ENCODE measurements at places on chromosomes 2 and 18. TPM values are rescaled to one million over a fixed set of nuclear protein-coding genes. Genes with fewer than 3 reads are reported as not detected.

CD8B2 gene
- not detected for total RNA-seq

DNA sequence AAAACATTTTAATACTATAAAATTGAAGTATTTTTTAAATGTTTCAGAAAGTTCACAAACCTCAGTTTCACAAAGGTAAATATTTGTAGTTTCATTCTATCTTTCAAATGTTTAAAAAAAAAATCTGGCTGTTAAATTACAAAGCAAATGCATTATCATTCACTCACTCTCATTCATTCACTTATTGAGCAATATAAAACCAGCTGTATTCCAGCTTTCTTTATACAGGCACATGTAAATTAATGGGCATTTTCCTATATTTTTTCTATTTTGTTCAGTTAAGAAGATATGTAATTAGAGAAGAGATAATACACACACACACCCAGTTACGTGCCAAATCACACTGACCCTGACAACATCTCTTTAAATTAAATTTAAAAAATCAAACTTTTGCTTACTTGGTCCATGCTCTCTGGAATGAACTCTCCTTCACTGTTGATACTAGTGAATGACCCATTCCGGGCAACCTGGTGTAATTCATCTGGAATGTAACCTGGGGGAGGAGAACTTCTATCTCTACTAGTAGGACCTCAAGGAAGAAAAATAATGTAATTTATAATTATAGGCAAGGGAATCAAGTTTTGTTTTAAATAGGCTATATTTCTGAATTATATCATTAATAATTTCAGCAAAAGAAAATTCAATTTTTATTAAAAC lies 32.5 kb upstream of the ERCC3 start:
- no peak for DNase-seq

DNA sequence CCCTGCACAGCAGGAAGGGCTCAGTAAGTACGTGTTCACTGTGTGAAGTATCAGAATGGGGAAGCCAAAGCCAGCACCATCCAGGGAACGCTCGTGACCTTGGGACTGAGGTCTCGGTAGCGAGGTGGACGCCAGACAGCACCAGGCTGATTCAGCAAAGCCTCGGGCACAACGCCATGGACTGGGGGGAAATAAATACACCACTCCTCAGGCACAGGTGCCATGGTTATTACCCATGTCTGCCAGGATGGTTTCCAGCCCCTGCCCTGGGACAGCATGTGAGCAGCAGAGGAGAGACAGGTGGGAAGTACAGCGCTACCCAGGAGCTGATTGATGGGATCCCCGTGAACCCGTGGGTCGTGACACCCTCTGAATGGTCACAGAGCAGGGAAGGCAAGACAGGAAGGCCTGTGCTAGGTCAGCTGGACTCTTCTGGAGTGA lies 53.0 kb downstream of the REEP1 start:
- DNase-seq, result no peak

PRSS56 gene
- total RNA-seq, result not detected

GRCh38 chr2:207054521-207054920 lies 111.2 kb downstream of the KLF7 start:
- DNase-seq, result no peak

DNA sequence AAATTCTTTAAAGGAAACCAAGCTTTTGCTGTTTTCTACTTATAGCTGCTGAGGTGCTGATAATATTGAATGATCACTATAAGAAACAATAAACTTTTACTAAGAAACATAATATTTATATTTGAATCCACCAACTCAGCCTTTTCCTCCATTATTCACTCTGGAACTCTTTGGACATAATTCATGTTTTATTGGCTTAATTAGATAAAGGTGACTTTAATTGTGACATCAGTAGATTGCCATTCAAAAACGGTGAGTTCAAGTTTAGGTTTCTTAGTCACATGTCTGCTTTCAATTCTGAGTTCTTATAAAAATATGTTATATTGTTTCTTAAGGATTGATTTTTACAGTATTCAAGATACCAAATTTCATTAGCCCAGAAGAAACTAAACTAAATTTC lies 24.0 kb downstream of the CCDC85A start:
- no peak for DNase-seq

- DNase-seq, result no peak
These were observed 88.3 kb upstream of the UBE2E3 start for GRCh38 chr2:180892091-180892490.

DNA sequence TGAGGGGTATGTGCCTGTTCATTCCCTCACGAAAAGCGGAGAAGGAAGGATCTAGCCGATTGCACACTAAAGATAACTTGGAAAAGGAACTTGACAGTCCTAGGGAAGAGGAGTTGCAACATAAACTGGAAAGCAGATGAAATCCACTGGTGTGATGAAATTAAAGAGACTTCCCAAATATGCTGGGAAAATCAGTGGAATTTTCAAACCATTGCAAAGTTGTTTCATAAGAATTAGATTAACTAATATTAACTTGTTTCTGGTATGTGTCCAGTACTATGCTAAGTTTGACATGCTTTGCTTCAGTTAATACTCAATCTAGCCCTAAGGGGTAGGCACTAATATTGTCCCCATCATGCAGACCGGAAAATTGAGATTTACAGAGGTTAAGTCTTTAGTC lies 222.7 kb downstream of the IKZF2 start:
- DNase-seq, result no peak

- DNase-seq, result no peak
These were observed 5.6 kb upstream of the SP9 start for GRCh38 chr2:174328961-174329715.

L3MBTL4 gene
- total RNA-seq, result not detected

DNA sequence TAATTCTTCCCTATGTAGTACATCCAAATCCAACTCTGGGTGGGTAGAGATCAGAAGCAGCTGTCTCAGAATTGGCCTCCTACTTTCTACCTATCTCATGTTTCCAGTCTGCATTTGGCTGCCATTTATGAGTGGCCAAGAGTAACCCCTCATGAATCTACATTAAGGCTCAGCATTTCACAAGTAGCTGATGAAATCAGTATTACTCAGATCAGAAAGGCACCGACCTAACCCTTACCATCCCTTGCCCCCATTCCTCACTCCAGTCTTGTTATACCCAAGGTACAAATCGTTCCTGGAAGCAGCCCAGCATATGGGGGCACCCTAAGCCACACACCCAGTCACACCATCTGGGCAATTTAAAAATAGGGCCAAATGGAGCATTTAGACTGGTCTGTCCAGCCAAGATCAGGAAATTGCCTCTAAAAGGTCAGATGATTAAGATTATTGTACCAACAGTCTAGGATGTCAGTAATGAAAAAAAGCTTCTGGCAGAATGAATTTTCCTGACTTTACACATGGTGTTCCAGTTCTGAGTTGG lies 37.1 kb downstream of the CD28 start:
- DNase-seq, result no peak

DNA sequence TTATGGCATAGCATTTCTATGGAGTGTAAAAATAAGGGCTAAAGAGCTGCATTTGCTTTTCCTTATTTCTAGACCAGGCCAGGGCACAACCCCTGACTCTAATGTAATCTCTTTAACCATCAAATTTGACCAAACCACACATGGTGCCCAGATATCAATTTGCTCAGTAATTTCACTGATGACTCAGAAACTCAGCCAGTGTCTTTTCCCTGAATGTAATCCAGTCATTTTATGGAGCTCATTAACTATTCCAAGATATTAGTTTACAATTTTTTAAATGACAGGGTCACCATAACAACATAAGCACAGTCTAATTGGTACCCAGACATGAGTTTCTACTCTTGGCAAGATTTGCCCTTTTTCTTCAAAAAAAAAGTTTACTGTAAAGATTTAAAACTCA lies 270.8 kb upstream of the AGAP1 start:
- DNase-seq, result no peak

DNA sequence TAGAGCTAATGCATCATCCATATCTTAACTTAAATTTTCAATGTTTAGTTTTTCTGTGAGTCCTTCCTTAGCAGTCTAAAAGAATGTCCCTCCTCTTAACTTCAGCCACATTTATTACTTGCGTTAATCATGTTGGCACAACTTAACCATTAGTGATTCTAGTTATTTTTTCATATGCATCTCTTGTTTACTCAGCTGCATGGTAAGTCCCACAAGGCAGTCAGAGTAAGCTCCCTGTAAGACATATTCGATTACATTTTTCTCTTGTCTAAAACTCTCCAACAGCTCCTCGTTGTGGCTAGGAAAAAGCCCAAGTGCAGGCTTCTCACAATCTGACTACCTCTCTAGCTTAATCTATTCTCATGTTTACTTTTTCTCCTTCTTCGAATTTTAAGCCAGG lies 2045.3 kb upstream of the PIK3C3 start:
- DNase-seq, result no peak

- no peak for DNase-seq
These were observed 159.5 kb downstream of the SETBP1 start for GRCh38 chr18:44840058-44840790.

- no peak for DNase-seq
These were observed 220.2 kb upstream of the PIEZO2 start for GRCh38 chr18:11369556-11369955.

UGT1A10 gene
- total RNA-seq, result not detected

DNA sequence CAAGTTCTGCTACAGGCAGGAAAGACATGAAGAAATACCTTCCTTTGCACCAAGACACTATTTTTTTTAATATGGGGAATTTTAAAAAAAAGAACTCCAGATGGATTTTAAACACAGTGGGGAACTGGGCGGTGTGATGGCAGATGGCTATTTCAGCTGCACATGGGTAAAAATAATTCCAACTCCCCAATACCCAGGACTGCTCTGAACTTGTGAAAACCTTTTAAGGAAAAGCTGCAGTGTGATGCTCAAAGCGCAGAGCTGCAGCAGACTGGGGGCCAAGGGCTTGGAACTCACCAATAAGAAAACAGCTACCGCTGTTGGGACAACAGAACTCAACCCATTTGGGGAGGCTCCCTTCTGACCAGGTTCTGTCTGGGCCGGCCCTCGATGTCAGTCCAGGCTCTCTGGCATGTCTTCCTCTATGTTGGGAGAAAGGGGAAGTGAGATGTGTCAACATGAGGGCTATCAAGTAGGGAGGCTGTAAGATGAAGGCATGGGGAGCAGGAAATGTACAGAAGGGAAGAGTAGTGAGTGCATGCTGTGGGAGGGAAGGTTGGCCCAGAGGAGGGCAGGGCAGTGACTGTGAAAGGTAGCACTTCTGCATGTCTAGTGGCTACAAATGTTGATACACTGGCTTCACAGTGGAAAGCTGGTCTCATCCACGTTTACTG lies 64.0 kb upstream of the SLC14A2 start:
- DNase-seq, result no peak

DNA sequence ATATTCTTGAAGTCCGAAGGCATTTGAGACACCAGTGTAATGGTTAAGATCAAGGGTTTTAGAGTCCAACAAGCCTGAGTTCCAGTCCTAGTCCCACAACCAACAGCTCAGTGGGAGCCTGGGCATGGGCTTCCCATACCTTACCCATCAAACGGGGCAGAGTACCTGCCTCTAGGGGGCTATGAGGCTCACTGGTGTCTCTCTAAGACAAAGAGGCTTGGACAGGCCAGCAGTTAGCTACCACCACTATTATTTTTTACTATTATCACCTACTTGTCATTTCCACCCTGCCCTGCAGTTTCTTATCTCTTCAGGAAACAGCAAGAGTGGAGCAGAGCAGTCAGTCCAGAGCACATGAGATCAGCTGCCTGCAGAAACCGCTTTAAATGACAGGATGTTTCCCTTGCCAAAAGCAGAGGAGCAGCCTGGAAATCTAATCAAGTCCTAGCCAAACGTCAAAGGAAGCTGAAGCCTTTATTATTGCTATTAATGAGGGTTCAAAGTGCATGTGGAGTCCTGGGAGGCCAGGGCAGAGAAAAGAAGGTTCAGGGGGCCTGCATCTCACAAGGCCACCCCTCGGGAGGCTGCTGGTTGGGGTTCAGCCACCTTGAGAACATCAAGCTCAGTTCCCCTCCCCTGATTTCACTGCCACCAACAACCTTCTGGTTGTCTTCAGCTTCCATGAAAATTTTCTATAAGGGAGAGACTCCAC lies 66.6 kb downstream of the STPG4 start:
- DNase-seq, result no peak

AKAIN1 gene
- total RNA-seq, result not detected

REG3A gene
- not detected for total RNA-seq

DNA sequence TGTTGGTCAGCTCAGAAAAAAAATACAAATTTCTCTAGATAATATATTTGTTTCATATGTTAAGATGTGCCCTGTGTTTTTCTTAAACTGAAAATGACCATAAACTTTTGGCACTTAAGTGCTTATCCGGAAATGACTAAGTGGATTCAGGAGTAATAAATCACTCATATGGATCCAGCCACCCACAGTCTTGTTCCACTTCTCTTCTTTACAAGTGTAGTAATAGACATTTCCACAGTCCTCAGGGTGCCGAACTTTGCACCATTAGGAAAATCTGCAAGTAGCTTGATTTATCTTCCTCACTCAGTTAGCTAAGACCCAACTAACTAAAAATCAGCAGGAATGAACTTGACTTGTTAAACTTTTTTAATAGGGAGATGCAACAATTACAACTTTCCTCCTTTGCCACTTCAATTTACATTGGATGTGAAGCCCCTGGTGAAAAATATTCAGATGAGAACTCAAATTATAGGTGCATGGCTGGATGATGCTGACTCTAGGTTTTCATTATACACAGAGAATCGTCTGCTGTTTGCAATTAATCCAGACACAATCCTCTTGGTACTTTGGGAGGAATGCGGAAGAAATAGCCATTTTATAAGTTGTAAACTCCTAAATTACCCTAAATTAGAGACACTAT lies 322.5 kb downstream of the ARHGAP15 start:
- no peak for DNase-seq

- no peak for DNase-seq
These were observed 62.4 kb downstream of the KCMF1 start for GRCh38 chr2:85033388-85033787.

SOWAHC gene
- 1.1 TPM for total RNA-seq

CTAGE1 gene
- total RNA-seq, result not detected

DNA sequence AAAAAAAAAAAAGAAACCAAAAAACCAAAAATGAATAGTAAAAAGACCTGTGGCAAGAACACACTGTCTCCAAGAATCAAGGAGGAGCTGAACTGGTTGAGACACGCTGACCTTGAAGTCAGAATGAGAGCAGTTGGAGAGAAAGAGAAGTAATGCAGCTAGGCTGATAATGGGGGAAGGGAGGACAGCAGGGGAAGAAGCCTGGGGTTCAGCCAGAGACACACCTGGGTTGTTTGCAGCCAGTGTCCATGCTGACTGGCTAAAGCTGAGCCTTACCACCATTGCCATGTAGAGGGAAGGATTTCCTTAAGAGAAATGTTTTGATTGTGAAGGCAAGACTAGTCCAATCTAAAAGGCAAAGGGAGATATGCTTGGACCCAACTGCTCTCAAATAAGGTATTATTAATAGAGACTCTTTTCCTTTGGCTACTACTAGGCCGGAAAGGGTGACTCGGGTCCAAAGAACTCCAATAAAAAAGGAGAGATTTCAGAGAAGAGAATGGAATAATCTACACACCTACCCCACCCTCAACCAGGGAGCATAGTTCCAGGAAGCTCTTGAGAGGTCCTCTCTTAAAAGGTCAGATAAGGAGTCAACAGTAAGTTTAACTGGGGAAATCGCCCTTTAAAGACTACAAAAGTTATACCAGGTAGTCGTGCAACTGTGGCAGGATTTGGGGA lies 25.2 kb upstream of the REL start:
- DNase-seq, result no peak
